ENCODE measurements at places on chromosomes 5 and 9.
A peak's percentile ranks its signal among the peaks of the same experiment; 100 is the strongest.

GRCh38 chr5:153585622-153586277 is 95.3 kb downstream of the GRIA1 start:
- DNase-seq: no peak

- DNase-seq: no peak
Measured at GRCh38 chr9:137270929-137271695, 6.4 kb upstream of the TOR4A start.

- no peak for DNase-seq
Measured at GRCh38 chr5:152622628-152623027, 217.5 kb upstream of the NMUR2 start.

DNA sequence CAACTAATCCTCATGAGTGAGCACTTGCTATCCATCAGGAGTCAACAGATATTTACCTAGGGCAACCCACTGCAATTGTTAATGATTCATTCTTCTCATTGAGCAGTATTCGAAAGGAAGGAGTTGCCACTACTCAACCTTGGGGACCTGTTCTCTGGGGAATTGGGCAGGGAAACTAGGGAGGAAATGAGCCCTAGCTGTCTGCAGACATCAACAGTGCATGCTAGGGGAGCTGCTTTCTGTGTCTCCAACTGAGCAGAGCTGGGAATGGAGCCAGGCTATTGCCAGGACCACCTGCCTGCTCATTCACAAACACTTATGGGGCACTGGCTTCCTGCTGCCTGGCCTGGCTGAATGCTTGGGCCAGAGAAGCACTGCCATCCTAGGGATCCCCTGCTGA is 183.4 kb downstream of the TMEM38B start:
- DNase-seq: no peak

GRCh38 chr9:121328876-121329681 is 41.0 kb downstream of the STOM start:
- no peak for DNase-seq

DNA sequence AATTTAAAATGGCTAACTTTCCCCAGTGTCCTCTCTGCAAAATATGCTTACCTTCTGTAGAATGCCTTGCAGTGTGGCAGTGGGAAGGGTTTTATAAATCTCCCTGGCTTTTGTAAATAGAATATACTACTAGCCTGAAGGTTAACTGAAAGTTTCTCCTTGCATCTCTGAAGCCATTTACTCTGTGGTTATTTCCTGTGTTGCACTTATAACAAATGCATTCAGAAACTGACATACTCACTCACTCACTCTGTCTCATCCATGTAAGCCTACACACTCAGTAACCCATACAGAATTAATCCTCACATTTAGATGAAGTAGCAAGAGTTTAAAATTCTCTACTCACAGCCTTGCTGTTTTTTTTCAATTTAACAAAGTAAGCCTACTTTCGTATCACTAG is 87.1 kb upstream of the SH3GL2 start:
- DNase-seq: no peak

DNA sequence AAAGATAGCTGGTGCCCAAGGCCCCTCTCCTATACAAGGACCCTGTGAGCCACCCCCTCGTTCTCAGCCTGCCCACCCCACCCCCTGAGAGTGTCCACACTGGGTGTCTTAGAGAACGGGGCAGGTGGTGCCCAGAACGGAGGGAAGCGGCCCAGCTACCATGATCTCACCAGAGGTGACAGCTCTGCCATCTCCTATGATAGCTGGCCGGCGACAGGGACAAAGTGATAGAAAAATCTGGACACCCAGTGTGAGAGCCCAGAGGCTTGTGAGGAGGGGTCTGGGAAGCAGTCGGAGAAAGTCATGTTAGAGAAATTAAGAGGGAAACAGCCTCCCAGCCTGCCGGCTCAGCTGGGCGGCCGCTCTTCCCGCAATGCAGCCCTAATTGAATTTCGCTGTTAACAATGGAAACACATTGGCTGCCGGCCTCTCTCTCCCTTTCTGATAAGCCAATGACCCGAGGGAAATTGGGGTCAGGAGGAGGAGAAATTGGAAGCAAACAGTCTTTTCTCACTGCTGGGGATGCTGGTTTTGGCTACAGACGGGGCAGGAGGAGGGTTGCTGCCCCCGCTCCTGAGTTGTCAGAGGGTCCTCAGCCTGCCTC is 32.3 kb downstream of the HK3 start:
- no peak for DNase-seq

DNA sequence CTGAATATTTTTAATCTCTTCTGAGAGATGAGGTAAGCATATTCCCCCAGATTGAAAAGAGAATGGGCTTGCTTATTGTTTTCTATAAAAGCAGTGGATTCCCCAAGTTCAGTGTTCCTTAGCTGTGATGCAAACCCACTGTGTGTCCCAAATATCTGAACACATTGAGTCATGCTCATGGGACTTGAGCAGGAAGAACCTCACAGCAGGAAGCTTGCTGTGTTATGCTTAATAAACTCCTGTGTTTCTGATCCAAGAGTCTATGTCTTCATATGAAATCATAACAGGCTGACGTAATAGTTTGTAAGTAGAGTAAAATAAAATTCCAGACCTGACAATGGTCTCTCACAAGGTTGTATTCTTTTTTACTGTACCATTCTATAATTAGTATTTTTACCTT is 24.8 kb upstream of the LOX start:
- DNase-seq: no peak

- no peak for DNase-seq
Measured at GRCh38 chr5:65113771-65114170, 345.0 kb downstream of the CWC27 start.

GRCh38 chr5:149256451-149256850 is 15.2 kb upstream of the AFAP1L1 start:
- DNase-seq: no peak

DNA sequence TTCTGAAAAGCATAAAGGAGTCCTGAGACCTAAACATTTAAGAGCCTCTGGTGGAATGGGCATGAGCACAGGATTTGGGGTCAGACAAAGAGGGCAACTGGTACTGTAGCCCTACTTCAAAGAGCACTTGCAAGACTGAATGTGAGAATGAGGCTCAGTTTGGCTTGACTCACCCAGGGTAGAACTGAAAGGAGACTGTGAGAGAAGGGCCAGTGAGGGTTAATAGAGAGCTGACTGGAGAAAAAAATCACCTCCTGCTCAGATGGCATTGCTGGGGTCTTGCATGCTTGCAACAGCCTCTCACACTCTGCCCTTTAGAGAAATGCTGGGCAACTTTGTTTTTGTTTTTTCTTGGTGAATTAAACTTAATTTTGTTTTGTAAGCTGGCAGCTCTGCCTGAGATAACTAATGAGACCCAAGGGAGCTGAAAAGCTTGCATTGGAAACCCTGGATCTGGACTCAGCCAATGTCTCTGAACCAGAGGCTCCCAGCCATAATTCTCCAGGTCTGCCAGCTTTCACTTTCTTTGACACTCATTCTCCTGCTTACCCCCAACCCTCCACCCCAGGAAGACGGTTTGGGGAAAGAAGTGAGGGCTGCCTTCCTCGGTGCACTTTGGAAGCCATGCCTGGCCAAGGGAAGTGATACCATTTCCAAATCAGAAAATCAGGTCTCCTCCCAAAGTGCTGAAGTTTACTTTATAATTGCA is 161.1 kb upstream of the PANK3 start:
- DNase-seq: no peak

DNA sequence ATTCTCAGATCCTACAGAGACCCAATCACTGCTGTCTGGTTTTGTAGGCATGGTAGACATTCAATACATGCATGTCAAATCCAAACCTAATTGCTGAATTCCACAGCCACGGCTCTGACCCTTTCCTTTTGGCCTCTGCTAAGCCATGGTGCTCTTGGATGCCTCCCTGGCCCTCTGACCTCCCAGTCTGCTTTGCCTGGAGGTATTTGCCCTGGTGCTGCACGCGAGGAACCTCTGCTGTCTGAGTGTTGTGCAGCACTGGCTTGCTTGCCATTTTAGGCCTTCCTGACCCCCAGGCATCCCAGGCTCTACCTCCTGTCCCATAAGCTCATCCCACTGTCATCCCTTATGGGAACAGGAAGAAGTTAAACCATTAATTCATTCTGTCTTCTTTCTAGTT is 60.9 kb downstream of the DOCK2 start:
- no peak for DNase-seq

- DNase-seq: no peak
Measured at GRCh38 chr9:133589454-133590227, 19.5 kb downstream of the FAM163B start.

DNA sequence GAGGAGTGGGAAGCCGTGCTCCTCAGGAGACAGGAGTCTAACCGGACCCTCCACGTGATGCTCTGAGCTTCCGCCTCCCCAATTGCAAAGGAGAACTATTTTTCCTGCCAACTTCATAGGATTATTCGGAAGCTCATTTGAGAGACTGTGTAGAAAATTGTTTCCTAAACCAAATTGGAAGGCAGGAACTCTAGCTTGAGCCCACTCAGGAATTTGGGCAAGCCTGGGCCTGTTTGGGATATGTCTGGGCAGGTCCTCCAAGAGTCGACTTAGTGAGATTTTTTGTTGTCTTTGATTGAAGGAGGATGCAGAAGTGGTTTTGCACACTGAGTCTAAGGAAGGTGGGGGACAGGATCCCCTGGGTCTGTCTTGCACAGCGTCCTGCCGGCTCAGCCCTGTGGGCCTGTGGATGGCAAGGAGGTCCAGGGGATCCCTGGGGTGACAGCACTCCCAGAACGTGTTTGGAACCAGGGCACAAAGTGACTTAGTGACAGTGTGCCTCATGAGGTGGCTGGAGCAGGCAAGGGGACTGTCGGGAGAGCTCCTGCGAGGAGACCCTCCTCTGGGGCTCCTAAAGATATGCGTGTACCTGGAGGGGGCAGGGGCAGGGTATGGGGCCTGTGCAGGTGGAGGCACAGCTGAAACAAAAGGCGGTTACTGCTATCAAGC is 283.3 kb downstream of the NSG2 start:
- DNase-seq: no peak

- no peak for DNase-seq
Measured at GRCh38 chr5:1111727-1112289, at the start of gene SLC12A7. SLC12A7 (minus strand) TSS chr5:1112063; CDS start chr5:1111991, 72 bp downstream.

DNA sequence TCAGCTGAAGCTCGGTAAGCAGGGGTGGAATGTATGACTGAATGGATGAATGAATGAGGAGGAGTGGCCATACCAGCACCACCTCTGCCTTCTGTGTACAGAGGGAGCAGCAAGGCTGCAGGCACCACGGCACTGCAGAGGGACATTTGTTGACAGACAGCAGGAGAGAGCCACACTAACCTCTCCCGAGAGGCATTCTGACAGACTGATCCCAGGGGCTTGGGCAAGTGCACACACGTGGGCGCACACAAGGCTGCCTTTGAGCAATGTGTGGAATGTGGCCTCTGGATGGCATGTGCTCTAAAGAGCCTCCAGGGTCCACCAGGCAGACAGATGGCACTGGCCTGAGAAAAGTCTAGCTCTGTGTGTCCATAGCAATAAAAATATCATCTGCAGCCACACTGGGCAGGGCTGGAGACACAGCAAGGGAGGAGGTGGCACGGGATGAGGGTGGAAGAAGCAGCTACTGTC is 111.8 kb downstream of the ACTL7B start:
- DNase-seq: no peak

GRCh38 chr5:126810596-126811380 is 33.9 kb downstream of the LMNB1 start:
- DNase-seq: no peak

GRCh38 chr5:134551901-134552300 is 26.4 kb downstream of the JADE2 start:
- no peak for DNase-seq

DNA sequence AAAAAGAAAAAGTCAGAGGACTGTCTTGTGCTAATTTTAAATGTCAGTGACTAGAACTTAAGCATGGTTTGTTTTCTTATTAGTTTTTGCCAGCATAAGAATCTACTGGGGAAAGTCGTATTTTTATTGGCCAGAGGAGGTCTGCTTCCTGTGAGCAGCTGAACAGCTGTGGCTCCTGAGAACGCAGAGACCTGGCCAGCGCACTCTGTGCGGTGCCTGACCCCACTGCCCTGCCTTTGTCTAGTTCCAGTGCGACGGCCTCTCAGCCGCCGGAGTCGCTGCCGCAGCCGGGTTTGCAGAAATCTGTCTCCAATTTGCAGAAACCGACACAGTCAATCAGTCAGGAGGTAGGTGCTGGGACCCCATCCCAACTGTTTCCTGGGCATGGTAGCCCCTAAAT is 42.5 kb downstream of the PRRC2B start:
- DNase-seq: no peak

DNA sequence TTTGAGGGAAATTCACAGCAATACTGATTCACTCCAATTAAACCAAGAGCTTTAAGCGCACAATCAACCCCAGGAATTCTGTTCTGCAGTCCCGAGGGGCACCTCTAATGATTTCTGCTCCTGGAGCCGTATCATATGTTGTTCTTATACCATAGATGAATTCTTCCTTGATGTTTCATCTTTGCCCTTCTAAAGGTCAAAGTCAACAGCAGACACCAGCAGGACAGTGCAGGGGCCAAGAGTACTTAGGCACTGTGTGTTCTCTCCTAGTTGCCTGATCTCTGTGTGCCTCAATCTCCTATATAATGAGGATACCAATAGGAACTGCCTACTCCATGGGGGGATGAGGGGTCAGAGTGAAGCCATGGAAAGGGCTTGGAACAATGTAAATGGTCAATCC is 16.5 kb downstream of the EPB41L4B start:
- no peak for DNase-seq

- peak; percentile 77 for DNase-seq
Measured at GRCh38 chr5:157858527-157859226, at the start of gene CLINT1. CLINT1 (minus strand) TSS chr5:157859145; CDS start chr5:157858970, 175 bp downstream.

- DNase-seq: no peak
Measured at GRCh38 chr5:77707791-77708190, 68.3 kb downstream of the TBCA start.

GRCh38 chr9:92966518-92966800 is 19.1 kb downstream of the FGD3 start:
- DNase-seq: no peak

All from AML-193 (cell line).